Kidney glomerular epithelial cell (primary cell): ENCODE measurements at places on chromosomes 2 and 18.

DNA sequence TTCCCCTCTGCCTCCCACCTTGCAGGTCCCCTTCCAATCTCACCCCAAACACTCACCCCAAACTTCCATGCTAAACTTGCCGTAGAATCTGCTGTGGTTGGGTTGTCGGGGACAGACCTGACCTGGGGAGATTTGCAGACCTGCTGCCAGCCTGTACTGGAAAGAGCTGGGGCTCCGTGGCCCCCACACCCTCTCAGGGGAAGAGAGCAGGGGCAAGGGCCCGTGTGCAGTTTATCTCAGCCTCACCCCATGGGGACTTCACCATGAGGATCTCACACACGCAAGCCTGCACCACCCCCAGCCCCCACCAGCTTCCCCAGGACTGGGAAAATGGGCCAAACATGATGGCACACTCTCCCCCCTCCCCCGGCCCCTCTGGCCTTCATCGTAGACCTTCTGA lies 30.7 kb downstream of the KCNIP3 start:
- DNase-seq = no peak

GRCh38 chr2:237682856-237683670 lies 55.7 kb downstream of the LRRFIP1 start:
- no peak for DNase-seq

DNA sequence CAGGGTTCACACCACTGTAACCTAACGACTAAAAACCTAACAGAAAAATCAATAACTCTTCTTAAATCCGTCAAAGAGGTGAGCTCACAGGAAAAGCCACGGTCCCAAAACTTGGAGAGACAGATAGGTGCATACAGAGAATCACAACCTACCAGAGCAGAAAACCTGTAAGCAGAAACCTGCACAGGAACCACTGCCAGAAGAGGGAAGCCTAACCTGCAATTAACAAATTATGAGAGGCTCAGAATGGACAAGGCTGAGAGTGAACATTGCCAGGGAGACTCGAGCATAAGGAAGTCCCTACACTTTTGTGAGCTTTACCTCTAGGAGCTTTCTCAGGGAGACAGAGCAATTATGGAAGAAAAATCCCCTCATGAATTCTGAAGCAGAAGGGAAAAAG lies 156.2 kb upstream of the NETO1 start:
- no peak for DNase-seq

DNA sequence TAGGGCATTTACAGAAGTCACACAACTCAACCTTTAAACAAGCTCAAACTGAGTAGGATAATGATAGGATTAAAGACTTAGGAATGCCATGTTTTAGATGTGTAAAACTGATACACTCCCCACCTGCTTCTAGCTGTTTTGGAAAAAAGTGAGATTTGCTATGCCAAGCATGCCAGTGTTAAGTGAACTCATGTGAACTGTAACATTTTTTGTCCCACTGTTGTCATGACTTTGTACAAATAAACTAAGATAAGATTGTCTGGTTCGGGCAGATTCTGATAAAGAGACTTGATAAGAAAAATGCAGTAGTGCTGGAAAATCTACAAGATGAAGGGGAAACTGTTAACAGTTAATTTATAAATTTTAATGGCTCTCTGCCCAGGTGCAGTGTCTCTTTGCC lies 66.5 kb downstream of the GLS start:
- DNase-seq = no peak

- peak; percentile 40 for DNase-seq
Observed at GRCh38 chr2:27890924-27891672, 569 bp downstream of the BABAM2 start.

GRCh38 chr18:40534723-40535122 lies 1420.3 kb upstream of the PIK3C3 start:
- DNase-seq = no peak

- DNase-seq = peak; percentile 52
Observed at GRCh38 chr2:118882693-118883336, 35.4 kb upstream of the EN1 start.

DNA sequence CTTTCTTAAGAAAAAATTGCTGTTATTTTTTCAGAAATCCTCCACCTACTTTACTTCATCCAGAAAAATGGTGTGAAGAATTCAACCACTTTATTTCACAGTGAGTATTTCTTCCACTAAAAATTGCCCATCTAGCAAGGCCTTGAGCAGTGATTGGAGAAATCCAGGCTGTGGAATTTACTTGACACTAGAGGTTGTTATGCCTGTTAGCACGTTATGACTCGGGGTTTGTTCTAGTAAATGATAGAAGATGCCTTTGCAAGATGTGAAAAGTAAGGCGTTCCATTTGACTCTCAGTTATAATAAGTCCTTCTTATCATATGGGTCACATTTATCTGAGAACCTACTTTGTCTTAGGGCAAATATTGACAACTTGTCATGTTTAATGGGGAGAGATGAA lies 157.4 kb downstream of the MYO3B start:
- DNase-seq = peak; percentile 25

DNA sequence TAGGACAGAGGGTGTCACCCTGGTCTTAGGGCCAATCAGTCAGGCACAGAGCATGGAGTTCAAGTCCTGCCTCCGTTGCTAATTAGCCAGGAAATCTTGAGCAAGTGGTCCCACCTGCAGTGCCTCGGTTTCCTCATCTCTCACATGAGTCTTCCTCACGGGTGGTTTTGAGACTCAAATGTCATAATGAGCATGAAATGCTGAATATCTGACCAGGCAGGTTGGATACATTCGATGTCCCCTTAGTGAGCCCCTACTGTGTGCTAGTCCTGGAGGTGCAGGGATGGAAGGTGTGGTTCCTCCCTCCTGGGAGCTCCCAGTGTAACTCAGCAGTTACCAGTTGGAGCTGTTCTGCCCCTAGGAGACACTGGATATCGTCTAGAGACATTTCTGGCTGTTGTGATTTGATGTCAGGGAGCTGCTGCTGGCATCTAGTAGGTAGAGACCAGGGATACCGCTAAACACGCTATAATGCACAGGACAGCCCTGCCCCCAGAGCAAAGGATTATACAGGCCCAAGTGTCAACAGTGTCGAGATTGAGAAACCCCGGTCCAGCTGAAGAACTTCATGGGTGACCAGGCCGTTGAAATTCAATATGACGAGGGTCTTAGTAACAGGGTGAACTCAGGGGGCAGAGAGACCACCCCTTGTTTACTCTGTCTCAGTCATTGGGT lies 118.5 kb upstream of the TWIST2 start:
- DNase-seq = no peak

- DNase-seq = no peak
Observed at GRCh38 chr2:189188115-189188805, 8.7 kb upstream of the COL5A2 start.
